M059J (cell line): ENCODE measurements at places on chromosomes 5 and 9. TPM values are rescaled to one million over a fixed set of nuclear protein-coding genes. Genes with fewer than 3 reads are reported as not detected.

DNA sequence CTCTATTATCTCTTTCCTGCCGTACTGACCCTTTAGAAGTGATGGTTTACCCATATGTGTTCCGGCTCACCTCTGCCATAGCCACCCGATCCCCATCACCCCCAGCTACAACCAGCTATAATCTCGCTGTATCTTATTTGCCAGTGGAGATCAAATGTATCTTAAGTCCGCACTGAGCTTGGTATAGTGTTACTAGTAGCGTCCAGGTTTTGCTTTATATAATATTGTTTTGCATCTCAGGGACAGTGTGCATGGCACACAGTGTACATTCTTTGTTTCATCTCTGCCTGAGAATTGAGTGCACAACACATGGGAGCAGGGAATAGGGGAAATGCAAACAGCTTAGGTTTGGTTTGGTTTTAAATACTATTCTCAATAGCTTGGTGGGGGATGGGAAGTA, 135.8 kb upstream of the SNX2 start:
- no peak for DNase-seq

- DNase-seq, result no peak
These were observed 40.7 kb downstream of the SPTAN1 start for GRCh38 chr9:128593039-128593438.

DNA sequence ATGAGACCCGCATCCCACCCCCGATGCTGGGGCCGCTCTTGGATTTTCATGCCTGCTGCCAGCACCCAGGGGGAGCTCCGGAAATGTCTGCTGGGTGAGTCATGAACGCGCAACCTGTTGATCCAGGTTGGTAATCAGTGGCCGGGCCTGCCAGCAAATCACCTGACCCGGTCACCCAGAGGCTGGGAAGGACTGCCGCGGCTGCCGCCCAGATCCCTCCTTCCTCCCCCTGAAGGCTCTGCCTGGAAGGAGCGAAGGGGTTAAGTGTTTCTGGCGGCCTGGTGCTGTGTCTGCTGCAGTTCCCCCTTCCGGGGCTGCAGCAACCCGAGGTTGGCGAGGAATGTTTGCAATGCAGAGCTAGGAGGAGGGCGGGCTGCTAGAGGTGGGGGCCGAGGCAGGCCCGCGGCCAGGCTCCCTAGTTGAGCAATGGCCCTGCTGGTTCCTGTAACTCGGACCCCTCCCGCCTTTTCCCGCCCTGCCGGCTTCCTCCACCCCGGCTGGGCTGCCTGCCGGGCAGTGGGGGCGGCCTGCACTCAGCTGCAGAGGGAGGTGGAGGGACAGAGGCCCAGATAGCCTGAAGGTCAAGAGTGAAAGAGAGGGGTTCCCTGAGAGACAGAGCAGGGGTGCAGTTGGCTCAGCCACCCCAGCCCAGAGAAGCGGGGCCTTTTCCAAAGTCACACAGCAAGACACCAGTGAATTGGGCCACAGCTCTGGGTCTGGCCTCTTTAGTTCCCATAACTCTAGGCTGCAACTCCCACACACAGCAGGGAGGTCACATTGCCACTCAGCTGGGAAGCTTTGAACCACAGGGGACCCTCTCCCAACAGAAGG, 156.3 kb upstream of the IER5L start:
- DNase-seq, result peak; percentile 99

GRCh38 chr5:110790673-110791072, 51.9 kb downstream of the SLC25A46 start:
- peak; percentile 33 for DNase-seq

Gene RAD50
- 11.6 and 14.3 TPM in 2 replicates for total RNA-seq

Gene SPATA31A3
- not detected in 2 replicates for total RNA-seq

Gene CARD6
- total RNA-seq, result 5.7 and 8.0 TPM in 2 replicates

Gene LURAP1L
- 1.2 and 3.2 TPM in 2 replicates for total RNA-seq

Gene C9orf57
- 0.15 TPM in 1 of 2 replicates, not detected in the other for total RNA-seq

Gene SUSD3
- 0.12 and 1.4 TPM in 2 replicates for total RNA-seq

- no peak for DNase-seq
These were observed 16.5 kb downstream of the NACC2 start for GRCh38 chr9:136078498-136079011.
